Lower lobe of right lung (tissue), 2 donors: ENCODE measurements at places on chromosomes 3 and 15. TPM values are rescaled to one million over a fixed set of nuclear protein-coding genes. Genes with fewer than 3 reads are reported as not detected.

DNA sequence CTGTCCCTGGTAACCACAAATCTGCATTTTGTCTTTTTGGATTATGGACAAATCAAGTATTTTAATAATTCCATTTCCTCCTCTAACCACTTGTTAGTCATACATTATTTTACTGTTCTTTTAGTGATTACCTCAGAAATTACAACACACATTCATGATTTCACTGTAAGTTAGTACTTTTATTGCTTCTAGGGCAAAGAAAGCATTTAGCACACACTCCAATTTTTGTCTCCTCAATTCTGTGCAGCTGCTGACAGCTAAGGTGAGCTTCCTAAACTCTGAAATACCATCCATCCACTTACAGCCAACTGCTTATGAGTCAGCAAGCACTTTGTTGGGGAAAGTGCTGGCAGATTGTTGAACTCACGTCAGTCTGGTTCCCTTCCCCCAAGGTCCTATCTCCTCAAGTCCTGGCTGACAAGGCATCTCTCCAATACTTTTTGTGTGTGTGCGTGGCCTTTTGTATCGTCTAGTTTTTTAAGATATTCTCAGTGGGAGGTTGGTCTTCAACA is 49.4 kb upstream of the TNFAIP8L3 start:
- H3K27ac ChIP-seq, result no peak overlapping the region
- no peaks in the 10 kb centered on the region for H3K27me3 ChIP-seq
- DNase-seq, result no peak
- H3K4me1 ChIP-seq, result no peaks in the 10 kb centered on the region
- no peaks in the 10 kb centered on the region for H3K36me3 ChIP-seq

DNA sequence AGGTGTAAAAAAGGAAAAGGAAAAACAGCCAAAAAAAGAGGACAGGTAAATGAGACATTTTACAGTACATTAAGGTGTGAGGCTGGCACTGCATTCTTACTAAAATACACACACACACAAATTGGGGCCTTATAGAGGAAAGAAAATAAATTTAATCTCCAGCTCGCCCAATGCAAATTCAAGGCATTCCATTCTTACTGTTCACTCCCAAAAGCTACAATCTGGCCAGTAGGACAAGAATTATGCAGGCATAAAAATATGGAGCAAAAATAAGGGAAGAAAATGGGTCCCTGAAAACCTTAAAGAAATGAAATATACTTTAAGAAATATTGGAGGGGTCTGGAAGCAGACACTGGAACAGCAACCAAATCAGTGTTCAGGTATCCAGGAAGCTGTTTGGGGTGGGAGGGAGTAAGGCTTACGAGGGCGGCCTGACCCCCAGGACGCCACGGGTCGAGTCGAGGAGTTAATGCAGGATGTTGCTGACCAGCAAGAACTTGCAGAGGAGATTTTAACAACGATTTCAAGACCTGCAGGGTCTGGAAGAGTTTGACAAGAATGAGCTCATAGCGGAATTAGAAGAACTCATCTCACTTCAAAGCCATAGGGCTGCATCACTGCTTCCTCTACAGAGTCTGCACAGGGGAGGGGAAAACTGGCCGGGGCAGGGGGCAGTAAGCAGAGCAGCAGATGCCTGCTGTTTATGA is 245.5 kb downstream of the TBL1XR1 start:
- no peaks in the 10 kb centered on the region for H3K36me3 ChIP-seq
- no peaks in the 10 kb centered on the region for H3K4me1 ChIP-seq
- no peak overlapping the region for H3K27ac ChIP-seq
- DNase-seq, result no peak

DNA sequence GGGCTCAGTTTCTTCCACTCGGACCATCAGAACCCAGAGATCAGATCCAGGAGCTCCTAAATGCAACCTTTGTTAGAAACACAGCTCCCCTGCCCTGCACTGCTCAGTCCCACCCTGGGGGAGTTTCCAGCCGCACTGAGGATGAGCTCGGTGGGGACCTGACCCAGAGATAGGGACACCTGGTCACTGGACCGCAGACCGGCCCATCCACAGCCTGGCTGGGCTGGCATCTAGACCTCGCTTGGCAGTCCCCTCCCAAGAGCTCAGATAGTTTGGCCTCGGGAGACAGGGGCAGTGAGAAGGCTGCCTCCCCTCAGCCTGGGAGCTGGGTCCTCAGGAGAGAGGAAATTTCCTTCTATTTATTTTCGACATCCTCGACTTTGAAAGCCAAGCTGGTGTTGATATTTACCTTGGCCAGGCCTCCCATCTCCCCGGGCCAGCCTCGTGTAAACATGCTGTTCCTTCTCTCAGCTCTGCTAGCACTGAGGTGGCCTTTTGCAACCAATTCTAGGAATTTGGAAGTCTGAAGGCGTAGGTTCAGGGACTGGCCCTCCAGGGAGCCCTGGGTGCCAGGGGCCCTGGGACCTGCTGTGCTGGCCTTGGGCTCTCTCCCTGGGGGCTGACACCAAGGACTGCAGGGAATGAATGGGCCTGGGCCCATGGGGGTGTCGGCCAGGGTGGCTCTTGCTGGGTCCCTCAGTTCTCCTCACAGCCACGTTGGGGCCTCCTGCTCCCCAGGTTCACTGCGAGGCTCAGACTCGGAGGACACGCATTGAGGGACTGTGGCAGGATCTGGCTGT is 90.1 kb downstream of the VGLL4 start:
- peak overlapping the region; percentile 53 for H3K27ac ChIP-seq
- H3K4me1 ChIP-seq, result peaks cover 33% of the 10 kb centered on the region
- peaks cover 42% of the 10 kb centered on the region for H3K36me3 ChIP-seq
- DNase-seq, result peak; percentile 57

DNA sequence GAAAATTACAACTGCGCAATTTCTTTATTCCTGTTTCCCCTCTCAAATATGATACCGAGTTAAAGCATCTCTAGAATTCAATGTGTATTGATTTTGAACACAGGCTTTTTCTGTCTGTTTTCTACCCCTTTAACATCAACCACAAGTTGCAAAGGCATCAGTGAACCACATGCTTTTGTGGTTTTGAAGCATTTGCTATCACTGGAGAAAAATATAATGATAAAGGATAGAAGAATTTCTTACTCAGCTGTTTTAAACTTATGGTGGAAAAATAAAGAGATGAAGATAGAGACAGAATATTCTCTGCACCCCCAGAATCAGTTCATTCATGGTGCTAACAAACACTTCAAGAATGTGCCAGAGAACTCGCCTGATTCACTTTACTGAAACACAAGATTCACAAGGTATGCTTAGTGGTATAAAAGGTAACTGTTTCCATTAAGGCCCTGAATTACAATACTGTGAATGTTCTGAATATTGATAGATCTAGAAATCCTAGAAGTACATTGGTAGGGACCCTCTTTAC is 9.5 kb upstream of the DPPA4 start:
- no peak overlapping the region for H3K4me3 ChIP-seq
- H3K36me3 ChIP-seq, result no peaks in the 10 kb centered on the region
- no peaks in the 10 kb centered on the region for H3K4me1 ChIP-seq
- H3K27me3 ChIP-seq, result no peaks in the 10 kb centered on the region
- DNase-seq, result no peak
- H3K27ac ChIP-seq, result no peak overlapping the region

DNA sequence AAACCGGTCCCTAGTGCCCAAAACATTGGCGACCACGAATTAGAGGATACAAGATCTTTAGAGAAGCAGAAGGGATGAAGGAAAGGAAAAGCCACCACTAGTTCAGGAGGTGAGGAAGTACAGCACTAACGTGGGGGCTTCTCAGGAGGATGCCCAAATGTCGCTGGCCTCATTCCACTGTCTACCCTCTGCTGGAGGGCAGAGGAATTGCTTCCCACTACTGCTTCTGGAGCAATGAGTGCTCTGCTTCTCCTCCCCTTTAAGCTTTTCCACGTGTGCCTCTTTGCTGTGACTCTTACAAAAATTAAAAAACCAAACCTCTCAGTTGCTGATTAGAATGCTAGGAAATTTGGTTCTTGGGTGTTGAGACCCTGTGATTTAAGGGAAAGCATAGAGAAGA is 281.3 kb downstream of the CLSTN2 start:
- H3K4me1 ChIP-seq, result no peaks in the 10 kb centered on the region
- H3K4me3 ChIP-seq, result no peak overlapping the region
- H3K36me3 ChIP-seq, result no peaks in the 10 kb centered on the region
- no peak for DNase-seq
- H3K27me3 ChIP-seq, result no peaks in the 10 kb centered on the region
- H3K27ac ChIP-seq, result no peak overlapping the region

GRCh38 chr3:52246728-52247408 is 1.3 kb downstream of the PPM1M start:
- H3K27ac ChIP-seq, result peak overlapping the region; percentile 92
- H3K27me3 ChIP-seq, result no peaks in the 10 kb centered on the region
- H3K4me3 ChIP-seq, result peak overlapping the region; percentile 71
- peaks cover 40% of the 10 kb centered on the region for H3K36me3 ChIP-seq

DNA sequence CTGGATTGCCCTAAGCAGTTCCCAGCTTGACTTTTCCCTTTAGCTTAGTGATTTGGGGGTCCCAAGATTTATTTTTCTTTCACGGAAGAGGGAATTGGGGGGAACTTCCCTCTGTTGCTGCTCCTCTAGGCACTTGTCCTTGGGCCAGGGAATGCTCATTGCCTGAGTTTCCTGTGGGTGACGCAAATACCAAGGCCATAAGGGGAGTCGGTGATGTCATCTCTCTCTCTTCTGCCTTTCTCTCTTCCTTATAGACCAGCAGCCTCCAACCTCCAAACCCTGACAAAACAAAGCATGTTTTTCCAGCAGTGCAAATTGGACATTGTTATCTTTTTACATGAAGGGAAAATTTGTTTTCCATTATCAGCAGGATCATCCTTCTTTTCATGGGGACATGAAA is 120.2 kb downstream of the ITPR1 start:
- no peaks in the 10 kb centered on the region for H3K36me3 ChIP-seq
- H3K27me3 ChIP-seq, result no peaks in the 10 kb centered on the region
- H3K4me1 ChIP-seq, result no peaks in the 10 kb centered on the region
- H3K27ac ChIP-seq, result no peak overlapping the region
- DNase-seq, result no peak
- H3K4me3 ChIP-seq, result no peak overlapping the region

- H3K27ac ChIP-seq, result no peak overlapping the region
- DNase-seq, result no peak
- no peaks in the 10 kb centered on the region for H3K27me3 ChIP-seq
Observed at GRCh38 chr15:70077188-70078147, 20.2 kb downstream of the TLE3 start.

DNA sequence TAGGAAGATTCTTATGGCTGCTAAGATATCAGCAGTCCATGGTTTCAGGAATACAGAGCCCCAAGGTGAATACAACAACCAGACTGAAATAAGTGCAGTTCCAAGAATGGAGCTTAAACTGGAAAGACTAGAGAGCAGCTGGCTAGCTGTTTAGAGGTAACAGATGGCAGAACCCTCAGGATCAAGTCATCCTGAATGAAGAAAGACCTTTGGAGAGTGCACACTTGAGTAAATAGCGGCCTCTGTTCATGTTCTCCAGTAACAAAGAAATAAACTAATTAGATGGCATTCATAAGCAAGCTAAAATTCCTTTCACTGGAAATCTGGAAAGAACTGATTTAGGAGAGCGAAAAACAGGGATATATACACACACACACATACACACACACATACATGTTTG is 968.4 kb downstream of the FHIT start:
- H3K27ac ChIP-seq, result no peak overlapping the region
- no peak overlapping the region for H3K4me3 ChIP-seq
- DNase-seq, result no peak
- H3K36me3 ChIP-seq, result no peaks in the 10 kb centered on the region
- no peaks in the 10 kb centered on the region for H3K27me3 ChIP-seq
- H3K4me1 ChIP-seq, result no peaks in the 10 kb centered on the region

Gene ACTC1
- 0.62 TPM for total RNA-seq

GRCh38 chr3:140122183-140122582 is 187.2 kb downstream of the CLSTN2 start:
- H3K27me3 ChIP-seq, result no peaks in the 10 kb centered on the region
- no peak overlapping the region for H3K27ac ChIP-seq
- no peak overlapping the region for H3K4me3 ChIP-seq
- DNase-seq, result no peak
- H3K4me1 ChIP-seq, result no peaks in the 10 kb centered on the region

- H3K4me1 ChIP-seq, result no peaks in the 10 kb centered on the region
- H3K27ac ChIP-seq, result no peak overlapping the region
- no peaks in the 10 kb centered on the region for H3K27me3 ChIP-seq
- H3K4me3 ChIP-seq, result no peak overlapping the region
- no peak for DNase-seq
Observed at GRCh38 chr3:139127101-139127500, 82.4 kb upstream of the PRR23C start.

DNA sequence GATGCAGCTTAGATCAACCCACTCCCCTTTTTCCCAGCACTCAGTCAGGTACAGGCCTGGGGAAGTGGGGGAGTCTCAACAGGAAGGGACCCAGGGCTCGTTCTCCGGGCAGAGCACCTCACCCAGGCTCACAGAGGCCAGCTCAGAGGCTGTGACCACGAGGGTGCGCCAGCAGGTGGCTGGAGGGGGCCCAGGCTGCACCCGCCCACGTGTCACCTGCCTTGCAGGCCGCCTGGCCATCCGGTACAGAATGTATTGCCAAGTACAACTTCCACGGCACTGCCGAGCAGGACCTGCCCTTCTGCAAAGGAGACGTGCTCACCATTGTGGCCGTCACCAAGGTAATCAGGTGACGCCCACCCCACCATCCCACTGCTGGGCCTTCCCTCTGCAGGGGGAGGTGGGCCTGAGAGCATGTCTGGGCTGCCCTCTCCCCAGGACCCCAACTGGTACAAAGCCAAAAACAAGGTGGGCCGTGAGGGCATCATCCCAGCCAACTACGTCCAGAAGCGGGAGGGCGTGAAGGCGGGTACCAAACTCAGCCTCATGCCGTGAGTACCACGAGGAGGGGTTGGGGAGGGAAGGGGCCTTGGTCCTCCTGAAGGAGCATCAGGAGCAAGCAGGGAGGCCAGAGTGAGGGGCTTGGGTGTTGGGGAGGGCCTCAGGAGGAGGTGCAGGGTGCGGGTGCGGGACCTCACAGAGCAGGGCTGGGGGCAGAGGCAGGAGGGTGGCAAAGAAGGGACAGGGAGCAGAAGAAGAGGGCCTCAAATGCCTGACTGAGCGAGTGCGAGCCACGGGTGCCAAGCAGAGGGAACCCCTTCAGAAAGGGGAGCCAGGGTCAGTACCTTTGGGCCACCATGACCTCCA is 14.0 kb upstream of the LMAN1L start:
- H3K4me1 ChIP-seq, result peaks cover 25% of the 10 kb centered on the region
- H3K36me3 ChIP-seq, result peaks cover 64% of the 10 kb centered on the region

Gene PRSS50
- 0.41 TPM for total RNA-seq
